Activated CD4-positive, alpha-beta T cell treated with anti-CD3 and anti-CD28 coated beads, Interleukin-2, Interleukin-6, amounts not matched to agents 100 ng/mL and 50 ng/mL, durations not matched to agents 16 hours and 8 hours (primary cell): ENCODE measurements at places on chromosomes 11 and 22.
A peak's percentile ranks its signal among the peaks of the same experiment; 100 is the strongest.

- DNase-seq: no peak
Observed at GRCh38 chr11:79960461-79960860, 519.6 kb upstream of the TENM4 start.

DNA sequence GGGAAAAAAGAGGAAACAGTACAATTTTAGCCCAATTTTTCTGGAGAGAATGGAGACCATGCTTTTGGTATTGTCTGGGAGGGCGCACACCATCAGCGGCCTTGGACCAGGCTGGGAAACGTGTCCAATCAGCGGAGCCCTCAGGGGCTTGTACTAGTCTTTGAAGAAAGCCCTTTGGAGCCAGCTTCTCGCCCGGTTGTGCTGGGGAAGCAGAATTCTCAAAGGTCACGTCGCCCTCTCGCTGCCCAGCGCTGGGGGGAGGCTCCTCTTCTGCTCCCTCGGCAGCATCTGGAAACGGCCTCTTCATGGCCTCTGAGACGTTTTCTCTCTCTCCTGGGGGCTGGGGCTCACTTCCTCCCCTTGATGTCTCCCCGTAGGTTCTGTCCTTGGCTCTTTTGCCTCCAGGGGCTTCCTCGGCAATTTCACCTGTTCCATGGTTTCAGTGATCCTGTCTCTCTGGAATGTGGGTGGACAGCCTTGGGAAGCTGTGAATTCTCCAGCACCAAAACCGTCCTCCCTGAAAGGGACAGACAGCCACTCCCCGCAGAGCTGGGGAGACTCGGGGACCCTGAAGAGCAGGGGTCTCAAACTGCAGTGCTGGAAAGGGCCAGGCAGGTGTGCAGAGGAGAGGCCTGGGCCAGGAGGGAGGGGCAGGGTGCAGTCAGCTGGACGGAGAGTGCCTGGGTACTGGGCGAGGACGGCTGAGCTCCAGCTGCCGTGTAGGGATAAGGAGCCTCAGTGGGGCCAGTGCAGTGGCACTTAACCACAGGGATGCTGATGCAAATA lies 80.2 kb downstream of the RPS6KA4 start:
- DNase-seq: no peak

DNA sequence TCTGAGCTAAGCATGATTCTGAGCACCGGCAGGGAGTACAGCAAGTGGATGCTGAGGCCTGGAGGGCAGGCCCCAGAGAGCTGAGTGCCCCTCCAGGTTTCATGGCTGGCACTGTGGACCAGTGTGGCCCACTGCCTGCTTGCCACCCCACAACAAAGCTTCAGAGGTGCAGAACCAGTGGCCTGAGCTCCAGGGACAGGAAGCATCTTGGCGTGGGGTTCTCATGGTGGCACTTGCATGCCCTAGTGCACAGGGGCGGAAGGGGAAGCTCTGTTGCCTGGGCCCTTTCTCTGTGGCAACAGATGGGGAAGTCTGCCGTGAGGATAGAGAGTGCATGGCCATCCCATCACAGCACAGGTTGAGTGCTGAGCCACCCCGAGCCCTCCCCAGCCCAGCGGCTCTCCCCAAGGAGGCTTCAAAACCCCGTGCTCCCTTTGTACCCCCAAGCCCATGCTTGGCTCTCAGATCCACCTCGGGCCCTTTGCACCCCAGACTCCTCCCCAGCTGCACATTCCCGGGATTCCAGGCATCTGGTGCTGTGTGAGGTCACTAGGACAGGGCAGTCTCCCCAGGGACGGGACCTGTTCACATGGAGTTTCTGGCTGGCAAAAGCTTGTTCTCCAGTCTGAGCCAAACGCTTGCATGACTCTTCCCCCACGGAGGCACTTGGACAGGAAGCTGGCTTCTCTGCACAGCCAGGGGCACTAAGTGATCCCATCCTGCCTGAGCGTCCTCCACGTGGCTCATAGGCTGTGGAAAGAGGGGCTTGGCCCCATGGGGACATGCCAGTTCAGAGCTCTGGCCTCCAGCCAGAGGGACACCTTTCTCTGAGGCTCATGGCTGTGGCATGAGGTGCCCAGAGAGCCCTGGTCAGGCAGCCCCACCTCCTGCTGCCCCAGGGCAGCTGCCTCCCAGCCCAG lies 4.2 kb downstream of the SLC25A1 start:
- DNase-seq: no peak

DNA sequence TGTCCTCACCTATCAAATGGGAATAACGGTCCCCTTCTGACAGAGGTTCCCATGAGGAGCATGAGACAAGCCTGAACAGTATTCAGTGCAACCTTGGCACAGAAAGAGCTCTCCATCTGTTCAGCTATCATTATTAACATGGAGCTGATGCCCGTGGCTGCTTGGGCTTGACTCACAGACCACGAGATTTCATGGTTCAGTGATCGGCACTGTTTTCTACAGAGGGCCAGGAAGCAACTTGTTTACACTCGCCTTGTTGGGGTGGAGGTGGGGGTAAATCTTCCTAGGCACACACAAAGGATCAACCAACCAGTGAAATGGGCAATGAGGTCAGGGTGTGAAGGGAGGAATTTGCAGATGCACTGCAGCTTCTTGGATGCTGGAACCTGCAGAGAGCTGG lies 88.2 kb downstream of the CWC15 start:
- DNase-seq: no peak

GRCh38 chr22:50737728-50738648 lies at the start of gene ACR:
ACR (plus strand) TSS chr22:50738204; CDS start chr22:50738236, 32 bp downstream.
- DNase-seq: no peak

DNA sequence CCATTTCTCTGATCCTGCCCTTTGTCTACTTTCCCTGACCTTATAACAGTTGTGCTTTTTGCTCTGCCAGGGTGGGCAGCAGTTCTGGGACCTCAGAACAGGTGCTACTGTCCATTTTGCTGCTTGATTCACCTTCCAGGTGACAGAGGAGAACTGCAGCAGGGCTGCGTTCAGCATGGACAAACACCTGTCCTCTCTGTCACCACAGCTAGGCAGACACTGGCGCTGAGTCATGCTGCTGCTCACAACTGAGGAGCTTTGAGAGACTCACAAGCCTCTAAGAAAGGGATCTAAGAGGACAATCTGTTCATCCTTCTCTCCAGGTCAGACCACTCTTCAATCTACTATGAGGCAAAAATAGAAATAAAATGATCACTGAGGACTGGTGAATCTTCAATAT lies 1144.5 kb upstream of the CCDC90B start:
- no peak for DNase-seq

GRCh38 chr11:107621081-107621480 lies 30.1 kb downstream of the ELMOD1 start:
- DNase-seq: no peak

DNA sequence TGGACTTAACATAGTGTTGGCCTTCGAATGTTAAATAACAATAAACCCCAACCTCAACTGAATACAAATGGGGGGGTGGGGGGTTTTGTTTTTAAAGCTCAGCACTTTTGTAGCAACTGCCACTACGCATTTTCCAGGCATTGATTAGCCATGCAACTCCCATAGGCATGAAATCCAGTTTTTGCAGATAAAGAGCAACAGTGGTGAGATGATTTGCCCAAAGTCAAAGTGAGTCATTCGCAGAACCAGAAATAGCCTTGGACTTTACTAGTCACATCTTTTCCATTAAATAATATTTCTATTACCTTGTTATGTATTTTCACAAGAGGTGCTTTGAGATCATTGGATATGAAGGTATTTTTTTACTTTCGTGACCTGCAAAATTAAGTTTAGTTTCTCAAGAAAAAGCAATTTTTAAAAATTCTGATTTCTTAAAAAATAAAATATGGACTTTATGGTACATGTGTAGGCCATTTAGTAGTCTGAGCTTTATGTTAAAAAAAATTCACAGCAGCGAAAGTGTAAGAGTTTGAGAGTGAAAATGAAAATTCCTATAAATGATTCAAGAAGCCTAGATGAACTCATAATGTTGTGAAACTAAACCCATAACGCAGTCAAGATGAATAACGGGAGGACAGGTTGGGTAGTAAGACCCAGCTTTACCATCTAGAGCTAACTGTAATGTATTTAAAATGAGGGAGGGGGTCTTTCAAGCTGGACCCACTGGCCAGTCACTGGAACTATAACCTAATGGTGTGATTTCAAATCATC lies 1.9 kb upstream of the PHF21A start:
- peak; percentile 27 for DNase-seq

GRCh38 chr11:126346586-126346940 lies 8.9 kb upstream of the ST3GAL4 start:
- no peak for DNase-seq

DNA sequence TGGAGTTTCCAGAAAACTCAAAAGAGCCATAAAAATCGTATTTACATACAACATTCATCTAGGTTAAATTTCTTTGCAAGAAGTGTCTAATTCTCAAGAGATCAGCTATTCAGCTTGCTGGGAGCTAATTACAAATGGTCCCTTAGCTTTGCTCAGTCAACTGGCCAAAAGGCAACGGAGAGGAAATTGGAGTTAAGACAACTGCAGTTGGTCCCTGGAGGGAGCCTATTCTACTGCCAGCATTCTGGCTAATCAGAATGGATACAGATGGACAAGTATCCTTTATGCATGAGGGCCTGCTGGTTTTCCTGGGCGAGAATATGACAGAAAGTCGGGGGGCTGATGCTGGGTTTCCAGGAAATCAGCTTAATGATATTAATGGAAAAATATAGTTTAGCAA lies 45.5 kb downstream of the KCNJ1 start:
- DNase-seq: no peak

DNA sequence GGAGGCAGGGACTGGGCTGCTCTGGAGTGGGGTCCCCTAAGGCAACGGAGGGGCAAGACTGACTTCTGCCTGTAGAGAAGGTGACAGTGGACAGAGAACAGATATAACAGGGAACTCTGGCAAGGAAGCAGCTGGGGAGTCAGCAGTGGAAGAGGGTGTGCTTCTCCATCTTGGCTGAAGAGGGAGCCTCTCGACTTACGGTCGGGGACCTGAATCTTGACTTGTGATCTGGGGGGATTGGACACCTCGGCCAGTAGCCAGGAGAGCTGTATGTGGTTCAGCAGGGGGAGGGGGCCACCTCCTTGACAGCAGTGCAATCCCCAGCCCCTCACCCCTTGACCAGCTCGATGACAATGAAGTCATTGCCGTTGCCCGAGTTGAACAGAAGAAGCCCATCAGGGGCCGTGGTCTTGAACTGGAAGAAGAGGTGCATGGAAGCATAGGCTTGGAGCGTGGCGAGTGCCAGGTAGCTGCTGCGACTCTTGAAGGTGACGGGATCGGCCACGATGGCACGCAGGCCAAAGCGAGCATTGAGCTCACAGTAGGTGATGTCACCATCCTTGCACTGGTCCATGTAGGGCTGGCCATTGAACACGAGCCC lies 60.0 kb downstream of the SLC22A12 start:
- peak; percentile 19 for DNase-seq

GRCh38 chr11:61616434-61616833 lies 35.6 kb upstream of the SYT7 start:
- no peak for DNase-seq

GRCh38 chr22:24189249-24190158 lies 8.2 kb downstream of the SUSD2 start:
- peak; percentile 62 for DNase-seq

- DNase-seq: no peak
Observed at GRCh38 chr11:31779374-31779791, 31.7 kb downstream of the PAX6 start.

DNA sequence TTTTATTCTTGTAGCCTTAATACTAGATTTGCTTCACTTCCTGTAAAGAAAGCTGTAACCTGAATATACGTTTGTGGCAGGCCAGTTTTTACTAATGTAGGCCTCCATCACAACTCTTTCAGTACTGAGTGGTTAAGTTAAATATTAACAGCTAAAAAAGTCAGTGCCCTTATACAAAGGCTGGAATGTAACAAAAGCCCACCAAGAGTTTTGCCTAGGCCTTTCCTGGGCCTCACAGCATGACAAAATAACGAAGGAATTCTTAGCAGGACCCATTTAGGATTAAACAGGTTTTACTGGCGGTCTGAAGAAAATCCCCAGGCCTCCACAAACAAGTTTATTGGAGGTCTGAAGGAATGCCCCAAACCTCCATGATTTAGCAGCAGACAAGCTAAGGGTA lies 43.7 kb downstream of the PIWIL3 start:
- DNase-seq: no peak

GRCh38 chr22:31139866-31140716 lies at the start of gene PLA2G3:
PLA2G3 (minus strand) TSS chr22:31140508; CDS start chr22:31140354, 154 bp downstream.
- DNase-seq: no peak

DNA sequence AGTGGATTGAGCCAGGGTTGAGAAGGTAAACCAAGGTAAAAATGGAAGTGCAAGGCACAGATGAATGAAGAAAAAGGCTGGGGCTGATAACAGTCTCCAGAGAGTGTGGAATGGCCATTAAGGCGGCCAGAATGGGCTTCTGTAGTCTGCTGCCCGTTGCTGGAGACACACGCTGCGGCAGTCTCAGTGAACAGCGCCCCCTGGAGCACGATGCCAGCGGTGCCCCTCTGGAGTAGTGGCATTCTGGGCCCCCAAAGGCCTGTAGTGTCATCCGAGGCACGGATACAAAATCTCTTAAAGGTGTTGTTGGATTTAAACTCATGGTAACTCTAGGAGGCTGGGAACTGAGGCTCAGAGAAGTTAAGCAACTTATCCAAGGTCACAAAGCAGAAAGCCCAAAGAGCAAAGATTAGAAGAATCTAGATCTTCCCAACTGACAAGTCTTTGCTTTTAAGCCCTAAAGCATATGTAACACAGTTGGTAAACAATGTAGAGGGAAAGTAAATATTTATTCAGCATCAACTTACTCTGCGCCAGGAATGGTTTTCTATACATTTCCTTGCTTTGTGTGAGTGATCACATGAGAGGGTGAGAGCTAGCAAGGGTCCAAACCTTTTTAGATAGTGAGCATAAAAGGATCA lies 18.2 kb downstream of the KCNJ1 start:
- DNase-seq: peak; percentile 70

- peak; percentile 69 for DNase-seq
Observed at GRCh38 chr22:45129703-45130524, 33.8 kb upstream of the NUP50 start.

GRCh38 chr22:17710023-17710422 lies 64.2 kb downstream of the BID start:
- DNase-seq: no peak

DNA sequence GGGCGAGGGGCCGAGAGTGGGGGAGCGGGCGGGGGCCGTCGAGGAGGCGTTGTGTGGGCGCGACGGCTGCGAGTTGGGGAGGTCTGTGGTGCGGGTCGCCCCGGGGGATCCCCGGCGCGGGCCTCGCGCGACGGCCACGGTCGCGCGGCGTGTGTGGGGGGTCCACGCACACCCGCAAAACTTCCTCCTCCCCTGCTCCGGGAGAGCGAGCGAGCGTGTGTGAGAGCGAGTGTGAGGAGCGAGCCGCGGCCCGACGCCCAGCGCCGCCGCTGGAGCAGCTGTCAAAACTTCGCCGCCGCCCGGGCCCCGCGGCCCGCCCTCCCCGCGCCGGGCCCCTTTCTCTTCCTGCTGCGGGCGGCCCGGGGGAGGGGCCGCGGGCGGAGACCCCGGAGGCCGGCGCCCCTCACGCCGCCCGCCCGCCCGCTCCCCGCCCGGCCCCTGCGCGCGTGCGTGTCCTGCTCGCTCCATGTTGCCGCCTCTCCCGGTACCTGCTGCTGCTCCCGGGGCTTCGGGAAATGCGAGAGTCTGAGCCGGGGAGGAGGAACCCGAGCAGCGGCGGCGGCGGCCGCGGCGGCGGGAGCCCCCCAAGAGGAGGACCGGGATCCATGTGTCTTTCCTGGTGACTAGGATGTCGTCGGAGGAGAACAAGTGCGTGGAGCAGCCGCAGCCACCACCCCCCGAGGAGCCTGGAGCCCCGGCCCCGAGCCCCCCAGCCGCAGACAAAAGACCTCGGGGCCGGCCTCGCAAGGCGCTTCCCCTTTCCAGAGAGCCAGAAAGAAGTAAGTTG lies 9.0 kb upstream of the CCT8L2 start:
- no peak for DNase-seq
